ENCODE measurements at places on chromosomes 3 and 15.

GRCh38 chr15:53193149-53193548, 403.0 kb upstream of the ONECUT1 start:
- DNase-seq, result no peak

DNA sequence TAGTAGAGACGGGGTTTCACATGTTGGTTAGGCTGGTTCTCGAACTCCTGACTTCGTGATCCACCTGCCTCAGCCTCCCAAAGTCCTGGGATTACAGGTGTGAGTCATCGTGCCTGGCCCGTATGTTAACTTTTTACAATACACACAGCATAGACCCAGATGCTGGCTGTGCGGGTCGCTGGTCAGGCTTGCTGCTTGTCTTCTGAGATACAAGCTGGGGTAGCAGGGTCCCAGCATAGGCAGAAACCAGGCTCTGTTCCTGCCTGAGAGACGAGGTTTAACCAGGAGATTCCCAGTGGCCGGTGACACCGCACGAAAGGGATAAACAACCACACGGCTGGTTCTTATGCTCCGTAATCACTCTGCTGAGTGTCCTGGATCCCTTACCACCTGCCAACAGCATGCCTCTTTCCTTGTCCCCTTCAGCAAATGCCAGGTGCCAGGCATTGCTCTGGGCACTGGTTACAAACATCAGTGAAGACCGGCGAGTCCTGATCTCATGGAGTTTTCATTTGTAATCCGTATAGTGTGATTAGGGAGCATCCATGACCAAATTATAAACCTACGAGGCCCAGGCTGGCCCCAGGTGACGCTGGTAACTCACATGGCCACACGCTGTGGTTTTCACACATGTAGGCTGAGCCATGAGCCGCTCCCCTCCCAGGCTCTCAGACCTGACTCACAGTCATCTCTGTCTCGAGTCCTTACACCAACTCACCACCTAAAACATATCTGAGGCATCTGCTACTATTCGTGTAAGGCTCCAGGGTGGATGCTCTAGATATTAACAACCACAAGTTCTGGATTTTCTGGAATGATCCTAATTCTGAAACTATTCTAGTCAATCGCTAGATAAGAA, 125.7 kb downstream of the PDZRN3 start:
- no peak for DNase-seq

GRCh38 chr3:107208100-107208499, 169.1 kb upstream of the CCDC54 start:
- no peak for DNase-seq

DNA sequence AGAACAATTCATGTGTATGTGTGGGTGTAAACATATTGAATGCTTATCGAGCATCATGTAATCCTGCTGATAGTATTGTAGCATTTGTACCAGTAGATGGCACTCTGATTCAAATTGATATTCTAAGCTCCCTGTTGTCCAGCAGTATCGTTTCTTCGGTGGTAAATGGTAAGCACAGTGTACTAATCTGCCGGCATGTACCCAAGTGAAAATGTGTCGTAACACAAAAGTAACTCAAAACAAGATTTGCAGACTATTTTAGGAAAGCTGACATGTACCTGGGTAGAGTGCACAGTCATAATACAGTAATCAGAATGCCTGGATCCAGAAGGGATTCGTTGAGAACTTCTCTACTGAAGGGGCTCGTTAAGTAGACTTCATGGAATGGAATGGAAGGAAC, 31.7 kb upstream of the MNS1 start:
- no peak for DNase-seq

GRCh38 chr15:80578206-80578595, 116.9 kb upstream of the ABHD17C start:
- DNase-seq, result no peak

DNA sequence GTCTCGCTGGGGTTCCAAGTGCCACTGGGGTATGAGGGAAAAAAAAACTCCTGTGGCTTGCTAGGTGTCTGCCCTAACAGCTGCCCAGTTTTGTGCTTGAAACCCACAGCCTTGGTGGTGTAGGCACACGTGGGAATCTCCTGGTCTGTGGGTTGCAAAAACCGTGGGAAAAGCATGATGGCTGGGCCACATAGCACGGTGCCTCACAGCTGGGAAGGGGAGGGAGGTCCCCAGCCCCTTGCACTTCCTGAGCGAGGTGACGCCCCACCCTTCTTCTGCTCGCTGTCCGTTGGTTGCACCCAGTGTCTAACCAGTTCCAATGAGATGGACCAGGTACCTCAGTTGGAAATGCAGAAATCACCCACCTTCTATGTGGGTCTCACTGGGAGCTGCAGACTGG, 144.3 kb downstream of the KBTBD8 start:
- no peak for DNase-seq

GRCh38 chr15:62527387-62527786, 362.3 kb upstream of the C2CD4B start:
- DNase-seq, result no peak

DNA sequence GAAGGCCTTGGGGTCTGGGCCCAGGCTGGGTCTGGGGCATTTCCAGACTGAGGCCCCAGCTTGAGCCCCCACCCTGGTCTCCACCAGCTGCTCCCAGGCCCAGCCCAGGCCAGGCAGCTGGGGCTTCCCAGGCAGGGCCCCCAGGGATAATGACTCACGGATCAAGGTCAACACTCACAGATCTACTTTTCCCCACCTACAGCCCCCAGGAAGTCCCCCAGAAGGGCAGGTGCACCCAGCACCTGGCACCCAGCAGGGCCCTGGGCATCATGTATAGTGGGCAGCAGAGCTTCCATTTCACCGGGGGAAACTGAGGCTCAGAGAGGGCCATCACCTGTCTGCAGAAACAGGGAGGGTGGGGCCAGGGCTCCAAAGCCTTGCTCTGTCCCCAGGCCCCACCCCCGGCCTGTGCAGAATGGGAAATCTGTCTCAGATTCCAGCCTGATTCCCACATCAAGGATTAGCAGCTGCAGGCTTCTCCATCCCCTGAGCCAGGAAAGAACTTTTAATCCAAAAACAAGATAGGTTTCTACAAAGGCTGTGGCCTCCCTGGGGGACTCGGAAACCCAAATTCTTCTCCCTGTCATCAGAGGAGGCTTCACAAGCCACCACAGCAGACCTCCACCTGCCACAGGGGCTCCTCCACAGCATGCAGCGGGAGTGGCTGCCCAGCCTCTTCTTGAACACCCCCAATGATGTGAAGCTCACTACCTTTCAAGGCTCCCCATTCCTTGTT, 49.8 kb downstream of the IQSEC1 start:
- DNase-seq, result no peak

GRCh38 chr3:48655063-48655462, 7.6 kb downstream of the CELSR3 start:
- DNase-seq, result no peak

DNA sequence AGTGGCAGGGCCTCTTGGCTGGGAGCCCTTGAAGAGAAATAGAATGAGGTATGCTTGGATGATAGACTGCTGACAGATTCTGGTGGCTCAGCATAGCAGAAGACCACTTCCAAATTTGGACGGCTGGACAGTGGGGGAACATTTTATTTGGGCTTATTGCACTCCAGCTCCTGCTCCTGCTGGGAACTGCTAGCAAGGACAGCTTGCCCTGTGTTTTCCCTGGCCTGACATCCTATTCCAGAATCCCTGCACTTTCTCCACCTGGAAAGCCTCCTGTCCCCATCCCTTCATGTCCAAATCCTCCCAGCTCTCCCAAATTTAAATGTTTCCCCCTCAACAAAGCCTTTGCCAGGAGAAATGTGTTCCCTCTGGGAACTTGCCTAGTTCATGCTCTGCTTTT, 9.8 kb upstream of the COLQ start:
- no peak for DNase-seq

GRCh38 chr15:39344662-39345141, 236.2 kb upstream of the THBS1 start:
- DNase-seq, result no peak

- DNase-seq, result no peak
Observed at GRCh38 chr3:24802614-24803013, 308.0 kb upstream of the THRB start.

DNA sequence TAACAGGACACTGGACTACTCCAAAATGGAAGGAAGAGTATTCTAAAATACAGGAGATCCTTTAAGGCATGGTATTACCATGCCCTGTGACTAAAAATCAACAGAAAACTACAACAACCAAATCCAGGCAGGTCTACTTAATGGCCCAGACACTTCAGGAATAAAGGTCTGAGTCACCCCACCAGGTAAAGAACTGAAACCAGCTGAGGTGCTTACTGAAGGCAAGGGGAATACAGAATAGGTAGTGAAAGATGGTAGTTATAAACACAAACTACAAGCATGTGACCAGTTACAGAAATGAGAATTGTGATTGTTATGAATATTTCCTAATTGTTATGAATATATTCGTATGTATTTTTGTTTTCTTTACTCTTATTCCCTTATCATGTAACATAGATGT, 13.4 kb downstream of the IFT57 start:
- DNase-seq, result no peak

GRCh38 chr3:159091936-159092335, 290.1 kb downstream of the MFSD1 start:
- no peak for DNase-seq

DNA sequence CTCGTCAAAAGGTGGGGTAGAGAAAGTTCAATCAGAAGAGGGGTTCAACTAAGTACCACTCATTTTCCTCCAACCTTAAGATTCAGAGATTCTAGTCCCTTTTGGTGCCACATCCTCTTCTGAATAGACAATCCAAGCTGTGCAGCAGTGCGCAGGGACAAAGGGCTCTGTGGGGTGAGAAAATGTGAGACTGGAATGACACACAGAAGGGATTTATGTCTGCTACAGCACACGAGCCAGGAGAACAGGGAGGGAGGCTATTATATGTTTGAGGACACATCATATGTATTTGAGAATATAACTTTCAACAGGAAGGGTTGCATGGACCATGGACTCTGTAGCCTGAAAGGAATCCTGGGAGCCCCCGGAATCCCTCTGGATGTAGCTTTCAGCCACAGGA, 33.0 kb downstream of the LSM3 start:
- DNase-seq, result no peak

DNA sequence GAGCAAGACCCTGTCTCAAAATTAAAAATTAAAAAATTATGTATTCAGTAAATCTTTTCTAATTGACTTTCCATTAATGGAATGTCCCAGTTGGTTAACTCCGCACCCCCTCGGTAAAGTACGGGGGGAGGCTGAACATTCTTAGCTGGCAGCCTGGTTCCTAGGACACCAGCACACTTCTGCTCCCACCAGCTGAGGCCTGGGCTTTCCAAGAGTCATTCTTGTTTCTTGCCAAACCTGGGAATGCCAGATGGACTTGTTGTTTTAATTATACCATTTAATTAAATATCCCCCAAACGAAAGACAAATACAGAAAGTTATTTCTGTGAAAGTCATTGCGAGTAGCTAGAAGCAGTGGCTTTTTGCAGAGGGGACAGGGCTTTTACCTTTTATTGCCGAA, 179.4 kb downstream of the VGLL4 start:
- DNase-seq, result no peak

DNA sequence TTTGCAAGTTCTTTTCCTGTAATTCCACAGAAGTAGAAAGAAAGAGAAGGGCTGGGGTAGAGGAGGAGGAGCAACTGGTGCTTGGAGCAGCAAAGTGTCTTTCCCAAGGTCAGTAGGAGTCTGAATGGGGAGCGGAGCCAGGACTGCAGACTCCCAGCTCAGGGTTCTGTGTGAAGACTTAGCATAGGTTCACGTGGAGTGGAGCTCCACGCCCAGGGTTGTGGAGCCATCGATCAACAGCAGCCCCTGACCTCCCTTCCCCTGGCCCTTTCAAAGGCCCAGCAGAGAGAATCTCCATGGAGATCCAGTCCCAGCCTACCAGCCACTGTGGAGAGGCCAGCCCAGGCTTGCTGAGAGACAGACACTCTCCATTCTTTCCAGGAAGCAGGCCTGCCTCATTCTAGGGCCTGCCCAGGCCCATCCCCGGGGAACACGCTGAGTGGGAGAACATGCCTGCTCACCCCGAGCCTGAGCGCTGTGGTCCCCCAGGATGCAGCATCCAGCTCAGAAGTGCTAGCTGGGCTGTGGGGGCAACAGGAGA, 62.1 kb downstream of the CORO2B start:
- no peak for DNase-seq

DNA sequence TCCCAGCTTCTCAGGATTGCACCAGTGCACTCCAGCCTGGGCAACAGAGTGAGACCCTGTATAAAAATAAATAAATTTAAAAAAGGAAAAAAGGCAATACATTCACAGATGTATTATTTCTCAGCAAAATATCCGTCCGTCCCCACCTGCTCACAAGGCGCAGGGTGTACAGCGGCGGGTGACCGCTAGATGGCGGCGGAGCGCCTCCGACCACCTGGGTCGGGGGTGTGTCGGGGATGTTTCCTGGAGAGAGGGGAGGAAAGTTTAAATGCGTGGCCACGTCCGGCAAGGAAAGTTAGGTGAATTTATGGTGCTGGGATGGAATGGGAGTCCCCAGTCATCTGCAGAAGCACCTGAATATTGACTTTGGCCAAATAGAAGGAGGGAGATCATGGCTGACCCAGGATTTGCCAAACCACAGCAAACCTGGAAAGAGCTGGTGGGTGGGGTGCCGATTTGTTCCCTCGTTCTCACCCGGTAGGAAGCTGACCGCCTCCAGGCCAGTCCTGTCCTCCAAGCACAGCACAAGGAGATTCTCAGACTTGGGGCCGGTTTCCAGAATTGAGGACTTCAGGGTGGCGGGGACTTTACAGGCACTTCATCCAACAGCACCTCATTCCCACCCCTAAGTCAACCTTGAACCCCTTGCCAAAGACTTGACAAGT, 88.3 kb downstream of the TMEM266 start:
- no peak for DNase-seq

GRCh38 chr15:90072978-90073640, 29.2 kb downstream of the IDH2 start:
- no peak for DNase-seq

DNA sequence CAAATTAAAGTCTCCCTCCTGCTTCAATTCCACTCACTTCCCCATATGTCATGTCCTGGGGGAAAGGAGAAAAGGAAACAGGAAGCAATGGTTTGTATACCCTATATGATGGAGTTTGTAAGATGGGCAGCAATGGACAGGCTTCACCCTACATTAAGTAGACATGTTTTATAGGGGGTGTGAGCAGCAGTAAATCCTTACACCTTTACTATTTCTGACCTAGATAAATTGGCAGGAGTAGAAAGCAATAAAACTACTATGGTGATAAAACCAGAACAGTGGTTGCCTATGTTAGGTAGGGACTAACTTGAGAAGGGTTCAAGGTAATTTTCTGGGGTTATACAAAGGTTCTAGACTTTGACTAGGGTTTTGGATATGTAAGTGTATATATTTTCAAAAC, 301.7 kb downstream of the GBE1 start:
- DNase-seq, result no peak

DNA sequence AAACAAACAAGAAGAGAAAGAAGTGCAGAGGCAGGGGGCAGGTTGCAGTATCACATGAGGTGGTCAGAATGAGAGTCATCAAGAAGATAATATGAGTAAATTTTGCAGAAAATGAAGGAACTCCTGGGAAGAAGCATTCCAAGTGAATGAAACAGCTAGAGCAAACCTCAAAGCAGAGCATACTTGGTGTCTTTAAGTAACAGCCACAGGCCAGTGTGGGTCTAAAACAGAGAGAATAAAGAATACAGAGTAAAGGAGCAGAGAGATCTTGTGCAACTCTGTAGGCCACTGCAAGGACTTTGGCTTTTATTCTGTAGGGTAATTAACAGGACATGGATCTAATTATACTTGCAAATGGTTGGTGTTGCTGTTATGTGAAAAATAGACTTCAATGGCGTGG, 81.3 kb downstream of the STAC start:
- no peak for DNase-seq

- DNase-seq, result no peak
Observed at GRCh38 chr15:70269311-70269911, 171.7 kb upstream of the TLE3 start.

GRCh38 chr15:73748730-73749129, 4.4 kb downstream of the INSYN1 start:
- DNase-seq, result no peak

All from stimulated activated CD4-positive, alpha-beta T cell treated with anti-CD3 and anti-CD28 coated beads, Interleukin-1b, Interleukin-23, amount 100 ng/mL, for 1 hour (primary cell).